ENCODE measurements at places on chromosomes 3 and 15. TPM values are rescaled to one million over a fixed set of nuclear protein-coding genes. Genes with fewer than 3 reads are reported as not detected.

- H3K4me1 ChIP-seq = peaks cover 6% of the 10 kb centered on the region
- no peaks in the 10 kb centered on the region for H3K27me3 ChIP-seq
- peaks cover 7% of the 10 kb centered on the region for H3K36me3 ChIP-seq
- no peak for DNase-seq
- peak overlapping the region; percentile 20 for H3K27ac ChIP-seq
- no peak overlapping the region for H3K4me3 ChIP-seq
Observed at GRCh38 chr3:125236331-125236903, 23.9 kb upstream of the SLC12A8 start.

DNA sequence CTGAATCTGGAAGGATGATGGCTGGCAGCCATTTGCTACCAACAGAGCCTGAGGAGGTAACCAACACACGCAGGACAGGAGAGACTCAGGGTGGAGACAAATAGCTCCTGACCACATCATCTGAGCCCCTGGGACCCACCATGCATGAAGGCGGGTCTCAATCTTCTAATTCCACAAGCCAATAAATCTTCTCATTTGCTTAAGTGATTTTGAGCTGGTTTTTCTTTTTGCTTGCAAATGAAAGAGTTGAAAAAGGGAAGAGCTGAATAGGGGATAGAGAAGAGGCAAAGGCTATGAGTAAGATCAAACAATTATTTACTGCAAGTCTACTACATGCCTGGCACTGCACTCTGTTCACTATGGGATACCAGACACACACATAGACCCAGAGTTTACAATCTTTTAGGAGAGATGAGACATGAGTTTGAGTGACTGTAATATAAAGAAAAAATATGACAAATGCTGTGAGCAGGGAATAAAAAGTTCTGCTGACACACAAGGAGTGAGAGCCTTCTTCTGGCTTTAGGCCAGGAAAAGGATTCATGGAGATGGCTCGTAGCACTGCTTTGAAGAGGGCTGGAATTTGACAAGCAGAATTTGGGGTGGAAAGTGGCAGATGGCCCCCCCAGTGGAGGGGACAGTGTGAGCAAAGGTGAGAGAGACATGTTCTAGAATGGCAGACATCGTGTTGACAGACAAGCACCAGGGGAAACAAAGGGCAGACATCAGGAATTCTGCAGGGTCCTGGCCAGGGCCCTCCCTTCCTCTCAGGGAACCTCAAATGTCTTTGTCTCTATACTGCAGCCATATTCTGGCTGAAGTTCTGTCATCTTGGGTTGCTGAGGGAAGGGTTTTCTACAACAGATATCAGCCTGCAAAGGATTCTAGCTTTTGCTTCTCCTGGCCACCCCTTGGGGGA lies 69.8 kb upstream of the WNT5A start:
- H3K36me3 ChIP-seq = no peaks in the 10 kb centered on the region
- H3K27ac ChIP-seq = no peak overlapping the region
- H3K27me3 ChIP-seq = peaks cover 2% of the 10 kb centered on the region
- H3K4me3 ChIP-seq = no peak overlapping the region
- no peak for DNase-seq
- H3K4me1 ChIP-seq = no peaks in the 10 kb centered on the region

GRCh38 chr3:179363332-179363731 lies 15.8 kb downstream of the MFN1 start:
- DNase-seq = no peak
- H3K36me3 ChIP-seq = peaks cover 29% of the 10 kb centered on the region
- H3K27ac ChIP-seq = no peak overlapping the region

The SPINK8 gene
- total RNA-seq = not detected

GRCh38 chr15:70197945-70198361 lies 100.2 kb upstream of the TLE3 start:
- no peaks in the 10 kb centered on the region for H3K4me1 ChIP-seq
- no peaks in the 10 kb centered on the region for H3K36me3 ChIP-seq
- no peak overlapping the region for H3K27ac ChIP-seq
- H3K27me3 ChIP-seq = no peaks in the 10 kb centered on the region
- no peak overlapping the region for H3K4me3 ChIP-seq
